Amniotic epithelial cell (primary cell): ENCODE measurements at places on chromosomes 16 and 17.

DNA sequence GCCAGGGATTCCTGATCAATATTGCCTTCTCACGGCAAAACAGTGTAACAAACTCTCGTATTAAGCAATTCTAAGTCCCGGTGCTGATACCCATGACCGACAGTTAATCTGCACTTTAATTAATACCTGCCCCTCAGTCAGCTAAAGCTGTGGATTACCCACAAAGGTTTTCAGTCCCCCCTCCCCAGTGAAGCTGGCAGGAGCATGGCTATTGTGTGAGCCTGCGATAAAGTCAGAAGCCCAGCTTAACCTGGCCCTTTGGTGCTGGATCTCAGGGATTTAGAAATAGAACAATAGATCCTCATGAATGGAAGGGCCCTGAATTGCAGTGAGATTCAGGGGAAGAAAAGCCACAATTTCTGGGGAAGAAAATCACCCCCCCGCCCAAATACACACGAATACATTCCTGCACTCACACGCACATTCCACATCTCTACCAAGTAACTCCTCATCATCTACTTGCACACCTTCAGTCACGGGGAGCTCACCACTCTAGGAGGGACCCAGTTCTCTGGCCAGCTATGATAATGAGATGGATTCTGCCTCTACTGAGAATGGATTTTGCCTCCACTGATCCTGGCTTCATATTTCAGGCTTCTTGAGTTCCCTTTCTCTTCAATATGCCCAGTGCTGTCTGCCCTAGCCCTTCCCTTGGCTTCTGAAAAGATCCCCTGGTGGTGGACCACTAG lies 102.6 kb downstream of the WSCD1 start:
- no peak for DNase-seq

GRCh38 chr17:83080858-83081683 lies 1.7 kb downstream of the METRNL start:
- DNase-seq, result peak; percentile 39

GRCh38 chr16:72908362-72909167 lies 139.4 kb downstream of the ZFHX3 start:
- no peak for DNase-seq

GRCh38 chr17:78974635-78975591 lies 4.8 kb downstream of the LGALS3BP start:
- peak; percentile 74 for DNase-seq

DNA sequence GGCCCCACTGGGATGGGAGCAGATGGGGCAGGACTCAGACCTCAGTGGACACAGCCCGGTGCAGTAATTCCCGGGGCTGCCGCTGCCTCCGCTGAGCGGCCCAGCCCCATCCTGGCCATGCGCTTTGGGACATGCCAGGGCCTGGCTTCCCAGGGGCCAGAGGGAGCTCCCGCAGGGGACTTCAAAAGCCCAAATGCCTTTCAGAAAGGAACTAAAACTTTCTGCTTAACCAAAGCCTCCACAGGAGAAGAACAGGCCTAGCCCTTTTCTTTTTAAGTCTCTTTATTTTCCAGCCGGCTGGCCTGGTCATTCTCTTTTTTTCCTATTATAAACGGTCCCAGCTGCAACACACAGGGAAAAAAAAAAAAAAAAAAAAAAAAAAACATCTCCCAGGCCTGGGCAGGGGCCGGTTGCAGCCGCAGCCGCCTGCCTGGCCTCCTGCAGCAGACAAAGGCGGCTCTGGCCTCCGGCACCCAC lies 10.7 kb upstream of the ZNF423 start:
- no peak for DNase-seq
